ENCODE measurements at places on chromosomes 3 and 15.

DNA sequence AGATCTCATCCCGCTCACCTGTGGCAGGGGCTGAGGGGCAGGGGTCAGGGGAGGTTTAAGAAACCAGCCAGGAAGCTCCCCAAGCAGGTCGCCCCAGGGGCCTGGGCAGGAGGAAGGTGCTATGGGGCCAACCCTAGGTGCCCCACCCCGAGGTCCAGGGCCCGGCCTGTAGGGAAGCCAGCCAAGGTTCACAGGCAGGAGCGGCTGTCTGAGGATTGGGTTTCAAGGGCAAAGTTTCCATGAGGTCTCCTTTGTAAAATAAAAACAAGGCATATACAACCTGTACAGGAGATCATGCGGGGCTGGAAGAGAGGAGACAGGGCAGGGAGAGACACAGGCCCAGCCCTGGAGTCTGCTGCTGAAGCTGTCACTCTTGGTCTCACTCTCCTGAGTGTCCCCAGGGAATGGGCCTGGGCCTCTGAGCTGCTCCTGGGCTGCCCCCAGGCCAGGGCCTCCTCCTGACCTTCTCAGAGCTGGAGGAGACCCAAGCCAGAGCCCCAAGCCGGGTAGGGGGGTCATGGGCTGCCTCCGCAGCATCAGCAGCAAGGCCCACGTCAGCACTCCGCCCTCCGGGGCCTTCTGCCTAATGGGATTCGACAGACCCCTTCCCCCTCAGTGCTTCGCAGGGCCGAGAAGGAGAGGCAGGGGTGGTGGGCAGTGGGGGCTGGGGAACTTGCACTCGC lies 5.5 kb downstream of the CPLX3 start:
- no peak for DNase-seq

DNA sequence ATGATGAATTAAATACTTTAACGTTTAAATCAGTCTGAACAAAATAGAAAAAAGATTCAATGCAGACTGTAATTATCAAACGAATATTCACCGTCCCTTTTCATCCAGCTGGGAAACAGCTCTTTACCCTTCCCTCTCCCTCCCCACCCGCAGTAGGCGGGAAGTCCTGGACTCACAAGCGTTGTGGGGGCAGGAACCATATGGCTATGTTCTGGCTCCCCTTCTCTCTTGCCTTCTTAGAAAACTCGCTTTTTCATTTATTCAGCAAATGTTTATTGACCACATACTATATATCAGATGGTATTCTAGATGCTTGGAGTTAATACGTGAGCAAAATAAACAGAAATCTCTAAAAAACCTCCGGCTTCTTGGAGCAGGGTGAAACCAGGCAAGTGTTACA lies 715 bp upstream of the SCAPER start:
- no peak for DNase-seq

DNA sequence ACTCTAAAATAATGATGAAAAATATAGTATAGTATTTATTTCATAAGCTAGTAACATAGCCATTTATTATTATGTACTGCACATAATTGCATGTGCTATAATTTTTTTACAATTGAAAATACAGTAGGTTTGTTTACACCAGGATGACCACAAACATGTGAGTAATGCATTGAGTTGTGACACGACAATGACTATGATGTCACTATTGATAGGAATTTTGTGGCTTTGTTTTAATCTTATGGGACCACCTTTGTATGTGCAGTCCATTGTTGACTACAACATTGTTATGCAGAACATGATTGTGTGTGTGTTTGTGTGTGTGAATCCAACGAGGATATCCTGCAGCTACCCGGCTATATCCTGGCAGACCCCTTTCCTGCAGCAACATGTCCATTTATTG lies 372.2 kb upstream of the MCTP2 start:
- no peak for DNase-seq

- no peak for DNase-seq
Observed at GRCh38 chr15:71788646-71789579, 21.4 kb upstream of the NR2E3 start.

- DNase-seq: no peak
Observed at GRCh38 chr3:146117406-146118285, 43.3 kb downstream of the PLOD2 start.

DNA sequence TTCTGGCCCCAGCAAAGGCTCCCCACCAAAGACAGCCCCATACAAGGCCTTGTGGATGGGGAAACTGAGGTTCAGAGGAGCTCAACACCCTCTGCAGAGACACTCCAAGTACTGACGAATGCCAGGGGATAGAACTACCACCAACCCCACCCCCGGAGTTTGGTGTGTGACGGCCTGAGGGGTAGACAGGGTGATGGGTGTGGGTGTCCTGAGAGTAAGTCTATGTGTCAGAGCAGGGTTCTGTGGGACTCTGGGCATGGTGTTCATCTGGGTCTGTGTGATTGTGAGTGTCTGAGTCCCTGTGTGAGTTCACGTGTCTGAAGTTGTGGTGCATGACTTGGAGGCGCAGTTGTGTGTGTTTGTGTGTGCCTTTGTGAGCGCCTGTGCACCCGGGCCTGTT lies 7.4 kb downstream of the PTH1R start:
- DNase-seq: no peak

GRCh38 chr15:98758224-98758623 lies 109.9 kb downstream of the IGF1R start:
- no peak for DNase-seq

DNA sequence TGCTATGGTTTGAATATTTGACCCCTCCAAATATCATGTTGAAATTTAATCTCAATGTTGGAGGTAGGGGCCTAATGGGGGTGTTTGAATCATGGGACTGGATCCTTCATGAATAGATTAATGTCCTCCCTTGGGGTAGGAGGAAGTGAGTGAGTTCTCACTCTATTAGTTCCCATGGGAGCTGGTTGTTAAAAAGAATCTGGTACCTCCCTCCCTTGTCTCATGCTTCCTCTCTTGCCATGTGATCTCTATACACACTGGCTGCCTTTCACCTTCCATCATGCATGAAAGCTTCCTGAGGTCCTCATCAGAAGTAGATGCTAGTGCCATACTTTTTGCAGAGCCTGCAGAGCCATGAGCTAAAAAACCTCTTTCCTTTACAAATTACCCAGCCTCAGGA lies 177.7 kb upstream of the MCTP2 start:
- DNase-seq: no peak

GRCh38 chr3:132721479-132722164 lies 587 bp downstream of the NPHP3 start:
- peak; percentile 77 for DNase-seq

GRCh38 chr3:63167113-63167512 lies 111.0 kb upstream of the SYNPR start:
- DNase-seq: no peak

GRCh38 chr15:99424131-99424571 lies 141.6 kb upstream of the MEF2A start:
- DNase-seq: no peak

GRCh38 chr3:141789281-141789680 lies 26.1 kb downstream of the GRK7 start:
- DNase-seq: peak; percentile 48

DNA sequence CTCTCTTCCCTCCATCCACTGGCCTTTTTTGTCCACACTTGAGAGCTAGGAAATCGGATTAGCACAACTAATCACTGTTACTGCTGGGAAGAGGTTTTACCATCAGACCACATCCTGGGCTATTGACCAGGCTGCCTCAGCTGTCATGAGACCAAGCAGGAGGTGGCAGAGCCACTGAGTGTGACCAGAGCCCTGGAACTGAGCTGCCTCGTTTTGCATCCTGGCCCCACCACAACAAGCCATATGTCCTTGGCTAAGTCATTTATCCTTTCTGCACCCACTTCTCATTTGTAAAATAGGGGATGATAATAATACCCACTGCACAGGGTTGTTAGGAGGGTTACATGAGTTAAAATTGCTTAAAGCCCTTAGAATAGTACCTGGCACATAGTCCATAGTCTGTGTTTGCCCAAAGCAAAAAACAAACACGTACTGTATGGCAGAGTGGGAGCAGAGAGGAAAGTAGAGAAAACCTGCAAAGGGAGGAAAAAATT lies 34.1 kb downstream of the TMEM158 start:
- no peak for DNase-seq

- peak; percentile 73 for DNase-seq
Observed at GRCh38 chr3:25663347-25663868, 1.3 kb downstream of the TOP2B start.

DNA sequence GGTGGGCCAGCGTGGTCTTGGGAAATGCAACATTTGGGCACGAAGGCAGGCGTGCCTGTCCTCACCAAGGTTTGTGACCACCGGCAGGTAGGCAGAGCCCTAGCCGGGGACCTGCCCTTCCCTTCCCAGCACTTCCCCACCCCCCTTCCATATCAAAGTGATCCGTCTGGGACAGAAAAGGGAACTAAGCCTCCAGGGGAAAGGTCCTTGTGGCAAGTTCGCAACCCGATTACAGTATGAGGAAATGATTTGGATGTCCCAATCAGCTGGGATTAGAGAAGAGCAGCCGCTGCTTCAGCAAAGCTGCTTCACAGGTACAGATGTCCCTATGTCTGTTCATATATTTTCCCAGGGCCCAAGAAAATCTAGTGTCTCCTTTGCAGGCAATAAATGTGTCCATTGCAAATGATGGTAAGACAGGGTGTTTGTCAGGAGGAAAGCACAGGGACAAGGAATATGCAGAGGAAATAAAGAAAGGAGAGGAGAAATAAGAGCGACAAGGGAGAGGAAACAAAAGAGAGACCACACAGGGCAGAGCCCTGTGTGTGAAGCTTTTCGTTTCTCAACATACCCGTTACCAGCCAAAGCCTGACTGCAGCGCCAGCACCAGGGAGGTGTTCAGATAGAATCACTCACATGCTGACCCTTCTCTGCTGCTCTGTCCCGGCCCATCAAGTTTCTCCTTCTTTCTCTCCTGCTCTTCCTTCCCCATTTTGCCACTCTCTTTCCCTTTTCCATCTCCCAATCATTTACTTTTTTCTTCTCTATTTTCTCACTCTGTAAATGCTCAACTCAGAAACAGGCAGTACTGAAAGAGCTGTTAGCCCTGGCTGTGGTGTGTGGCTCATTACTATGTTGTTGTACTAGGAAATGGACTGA lies 17.4 kb upstream of the SECISBP2L start:
- DNase-seq: peak; percentile 78

GRCh38 chr3:152638707-152639450 lies 196.1 kb upstream of the P2RY1 start:
- DNase-seq: no peak

GRCh38 chr15:56868170-56868569 lies 50.3 kb upstream of the TCF12 start:
- DNase-seq: no peak

DNA sequence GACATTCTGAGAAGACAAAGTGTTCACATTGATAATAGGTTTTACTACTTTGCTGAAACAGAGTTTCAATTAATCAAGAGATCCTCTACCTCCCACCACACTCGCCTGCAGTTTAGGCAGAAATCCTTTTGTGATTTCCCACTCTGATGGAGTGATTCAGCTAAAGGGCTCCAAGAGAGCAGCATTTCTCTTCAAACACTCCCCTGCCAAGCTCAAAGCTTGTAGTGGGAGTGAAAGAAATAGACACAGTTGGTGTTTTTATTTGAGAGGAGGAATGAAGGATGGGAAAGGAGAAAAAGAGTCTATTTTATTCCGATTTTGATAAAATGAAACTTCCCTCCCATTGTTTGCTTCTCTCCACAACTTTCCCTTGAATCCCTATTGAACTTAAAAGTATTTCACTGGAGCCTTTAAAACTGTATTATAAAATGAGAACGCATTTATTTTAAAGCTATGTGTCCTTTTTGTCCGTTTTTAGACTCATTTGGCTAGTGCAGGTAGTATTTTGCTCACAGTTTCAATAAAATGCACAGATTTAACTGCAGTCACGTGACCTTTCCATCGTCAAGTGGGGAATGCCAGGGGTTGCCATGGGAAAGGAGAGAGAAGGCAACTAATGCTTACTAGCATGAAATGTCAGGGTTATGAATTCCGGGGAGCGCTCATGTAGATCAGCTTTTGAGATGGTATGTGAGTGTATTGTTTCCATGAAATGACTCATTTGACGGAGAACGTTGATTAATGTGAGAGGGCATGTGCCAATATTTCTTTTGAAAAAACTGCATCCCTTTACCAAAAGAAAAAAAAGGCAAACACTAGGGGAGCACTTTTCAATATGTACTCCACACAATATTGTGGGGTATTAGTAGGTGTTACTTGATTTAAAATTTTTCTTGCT lies 7.7 kb upstream of the OSBPL11 start:
- DNase-seq: no peak

DNA sequence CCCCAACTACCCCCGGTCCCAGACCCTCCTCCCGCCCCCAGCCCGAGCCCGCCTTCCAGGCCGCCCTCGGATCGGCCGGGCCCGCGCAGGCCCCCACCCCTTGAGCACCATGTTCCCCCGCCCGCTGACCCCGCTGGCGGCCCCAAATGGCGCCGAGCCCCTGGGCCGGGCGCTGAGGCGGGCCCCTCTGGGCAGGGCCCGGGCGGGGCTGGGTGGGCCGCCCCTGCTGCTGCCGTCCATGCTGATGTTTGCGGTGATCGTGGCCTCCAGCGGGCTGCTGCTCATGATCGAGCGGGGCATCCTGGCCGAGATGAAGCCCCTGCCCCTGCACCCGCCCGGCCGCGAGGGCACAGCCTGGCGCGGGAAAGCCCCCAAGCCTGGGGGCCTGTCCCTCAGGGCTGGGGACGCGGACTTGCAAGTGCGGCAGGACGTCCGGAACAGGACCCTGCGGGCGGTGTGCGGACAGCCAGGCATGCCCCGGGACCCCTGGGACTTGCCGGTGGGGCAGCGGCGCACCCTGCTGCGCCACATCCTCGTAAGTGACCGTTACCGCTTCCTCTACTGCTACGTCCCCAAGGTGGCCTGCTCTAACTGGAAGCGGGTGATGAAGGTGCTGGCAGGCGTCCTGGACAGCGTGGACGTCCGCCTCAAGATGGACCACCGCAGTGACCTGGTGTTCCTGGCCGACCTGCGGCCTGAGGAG lies 472 bp downstream of the CHST14 start:
- peak; percentile 37 for DNase-seq

GRCh38 chr3:172061724-172062184 lies 22.4 kb downstream of the FNDC3B start:
- peak; percentile 40 for DNase-seq

GRCh38 chr15:52466716-52467115 lies 62.0 kb downstream of the MYO5A start:
- DNase-seq: no peak

- no peak for DNase-seq
Observed at GRCh38 chr3:56915966-56916586, 114.3 kb upstream of the ARHGEF3 start.

DNA sequence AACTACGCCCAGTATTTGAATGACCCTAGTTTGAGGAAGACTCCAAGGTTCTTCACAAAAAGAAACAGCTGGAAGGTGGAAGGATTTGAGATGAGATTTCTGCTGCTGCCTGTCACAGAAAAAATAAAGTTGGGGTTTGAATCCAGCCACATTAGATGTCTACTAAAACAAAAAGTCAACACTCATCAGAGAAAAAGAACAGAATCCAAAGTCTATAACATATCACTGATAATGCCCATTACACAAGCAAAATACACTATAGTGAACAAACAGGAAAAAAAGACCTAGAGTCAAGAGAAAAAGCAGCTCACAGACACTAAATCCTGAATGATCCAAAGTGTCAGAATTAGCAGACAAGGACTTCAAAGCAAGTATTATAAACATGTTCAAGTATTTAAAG lies 56.0 kb downstream of the RFX7 start:
- DNase-seq: no peak
